ENCODE measurements at places on chromosomes 16 and 17. TPM values are rescaled to one million over a fixed set of nuclear protein-coding genes. Genes with fewer than 3 reads are reported as not detected.

- H3K27ac ChIP-seq, result no peak overlapping the region
- no peak for DNase-seq
- H3K4me3 ChIP-seq, result no peak overlapping the region
- H3K4me1 ChIP-seq, result no peaks in the 10 kb centered on the region
- H3K27me3 ChIP-seq, result no peaks in the 10 kb centered on the region
- H3K36me3 ChIP-seq, result no peaks in the 10 kb centered on the region
Observed at GRCh38 chr17:29331708-29332085, 37.7 kb upstream of the NUFIP2 start.

DNA sequence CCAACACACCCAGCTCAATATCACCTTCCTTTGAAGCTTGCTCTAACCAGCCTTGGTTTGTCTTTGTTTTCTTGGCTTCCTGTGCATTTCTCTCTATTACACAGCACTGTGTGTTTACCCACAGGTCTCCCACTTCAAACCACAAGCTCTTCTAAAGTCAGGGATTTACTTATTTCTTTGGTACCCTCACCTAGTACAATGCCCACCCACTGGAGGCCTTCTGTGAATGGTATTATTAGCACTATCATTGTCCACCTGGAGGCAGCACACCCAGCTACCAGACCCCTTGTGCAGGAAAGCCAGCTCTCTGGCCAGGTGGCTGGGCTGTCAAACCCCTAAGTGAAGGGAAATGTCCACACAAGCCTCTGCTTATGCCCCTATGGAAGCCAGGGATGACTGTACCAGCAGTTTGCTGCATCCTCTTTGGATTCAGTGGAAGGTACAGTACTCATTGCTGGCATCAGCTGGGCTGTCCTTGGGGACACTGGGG is 9.4 kb upstream of the TOP2A start:
- no peaks in the 10 kb centered on the region for H3K36me3 ChIP-seq
- no peak overlapping the region for H3K4me3 ChIP-seq
- no peaks in the 10 kb centered on the region for H3K27me3 ChIP-seq
- DNase-seq, result no peak

DNA sequence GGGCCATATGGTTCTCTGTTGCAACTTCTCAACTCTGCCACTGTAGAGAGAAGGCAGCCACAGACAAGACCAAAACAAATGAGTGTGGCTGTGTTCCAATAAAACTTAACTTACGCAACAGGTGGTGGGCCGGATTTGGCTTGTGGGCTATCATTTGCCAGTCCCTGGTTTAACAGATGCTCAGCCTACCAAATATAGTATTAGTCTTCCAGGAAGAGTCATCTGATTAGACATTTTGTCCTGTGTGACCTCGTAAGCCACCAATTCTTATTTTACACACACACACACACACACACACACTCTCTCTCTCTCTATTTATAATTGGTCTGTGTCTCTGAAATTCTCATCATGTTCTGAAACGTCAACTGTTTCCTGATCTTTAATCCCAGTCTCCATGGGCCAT is 245.9 kb downstream of the XYLT1 start:
- peak overlapping the region; percentile 86 for H3K27ac ChIP-seq
- peaks cover 50% of the 10 kb centered on the region for H3K4me1 ChIP-seq
- H3K4me3 ChIP-seq, result no peak overlapping the region
- no peaks in the 10 kb centered on the region for H3K27me3 ChIP-seq

GRCh38 chr16:86601356-86601755 is 23.0 kb downstream of the FOXL1 start:
- no peak overlapping the region for H3K27ac ChIP-seq
- H3K27me3 ChIP-seq, result peaks cover 76% of the 10 kb centered on the region
- H3K36me3 ChIP-seq, result no peaks in the 10 kb centered on the region
- H3K4me1 ChIP-seq, result no peaks in the 10 kb centered on the region
- H3K4me3 ChIP-seq, result no peak overlapping the region

The FMNL1 gene
- total RNA-seq, result 11.0 TPM

The C1QBP gene
- 99.9 TPM for total RNA-seq

DNA sequence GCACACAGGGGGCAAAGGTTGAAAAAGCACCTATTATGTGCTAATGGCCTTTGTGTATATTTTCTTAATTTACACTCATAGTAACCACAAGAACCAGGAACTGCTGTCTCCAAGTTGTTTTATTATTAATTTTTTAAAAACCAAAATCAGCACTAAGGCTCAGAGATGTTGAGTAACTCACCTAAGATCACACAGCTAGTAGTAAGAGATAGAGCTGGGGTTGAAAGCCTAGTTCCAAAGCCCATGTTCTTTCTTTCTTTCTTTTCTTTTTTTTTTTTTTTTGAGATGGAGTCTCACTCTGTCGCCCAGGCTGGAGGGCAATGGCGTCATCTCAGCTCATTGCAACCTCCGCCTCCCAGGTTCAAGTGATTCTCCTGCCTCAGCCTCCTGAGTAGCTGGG is 75.3 kb downstream of the SDK2 start:
- DNase-seq, result no peak
- H3K4me1 ChIP-seq, result no peaks in the 10 kb centered on the region
- H3K27ac ChIP-seq, result no peak overlapping the region
- no peak overlapping the region for H3K4me3 ChIP-seq
- no peaks in the 10 kb centered on the region for H3K36me3 ChIP-seq
- H3K27me3 ChIP-seq, result no peaks in the 10 kb centered on the region

The GPR179 gene
- not detected for total RNA-seq

DNA sequence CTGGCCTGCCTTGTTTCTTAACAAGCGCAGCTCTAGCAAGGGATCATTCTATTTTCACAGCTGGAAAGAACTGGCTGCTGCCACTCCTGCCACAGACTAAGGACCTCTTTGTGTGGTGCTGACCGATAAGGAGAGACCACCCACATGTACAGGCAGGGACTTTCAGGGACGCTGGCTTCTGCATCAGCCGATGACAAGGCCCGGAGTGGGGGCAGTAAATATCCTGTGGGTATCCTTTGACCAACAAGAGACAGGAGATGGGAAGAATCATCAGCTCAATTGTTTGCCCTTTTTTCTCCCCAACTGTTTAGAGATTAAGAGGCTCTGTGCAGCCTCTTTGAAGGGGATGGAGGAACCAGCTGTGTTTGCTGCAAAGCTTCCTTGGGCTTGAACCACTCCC is 9.2 kb upstream of the ITPRIPL2 start:
- DNase-seq, result no peak
- H3K27me3 ChIP-seq, result peaks cover 8% of the 10 kb centered on the region
- H3K36me3 ChIP-seq, result no peaks in the 10 kb centered on the region
- H3K4me3 ChIP-seq, result no peak overlapping the region
- no peaks in the 10 kb centered on the region for H3K4me1 ChIP-seq

- peaks cover 14% of the 10 kb centered on the region for H3K4me1 ChIP-seq
- peaks cover 31% of the 10 kb centered on the region for H3K27me3 ChIP-seq
- H3K36me3 ChIP-seq, result no peaks in the 10 kb centered on the region
Observed at GRCh38 chr16:86556576-86556975, 1.5 kb upstream of the MTHFSD start.
